ENCODE measurements at places on chromosomes 12 and 14.
A peak's percentile ranks its signal among the peaks of the same experiment; 100 is the strongest.

- DNase-seq, result peak; percentile 56
Observed at GRCh38 chr14:80047761-80048160, 163.5 kb downstream of the DIO2 start.

- DNase-seq, result no peak
Observed at GRCh38 chr14:95433094-95433478, 83.4 kb downstream of the SYNE3 start.

- peak; percentile 79 for DNase-seq
Observed at GRCh38 chr14:91138511-91139359, 24.9 kb downstream of the DGLUCY start.

GRCh38 chr12:95764848-95765247 is 25.7 kb downstream of the NTN4 start:
- no peak for DNase-seq

DNA sequence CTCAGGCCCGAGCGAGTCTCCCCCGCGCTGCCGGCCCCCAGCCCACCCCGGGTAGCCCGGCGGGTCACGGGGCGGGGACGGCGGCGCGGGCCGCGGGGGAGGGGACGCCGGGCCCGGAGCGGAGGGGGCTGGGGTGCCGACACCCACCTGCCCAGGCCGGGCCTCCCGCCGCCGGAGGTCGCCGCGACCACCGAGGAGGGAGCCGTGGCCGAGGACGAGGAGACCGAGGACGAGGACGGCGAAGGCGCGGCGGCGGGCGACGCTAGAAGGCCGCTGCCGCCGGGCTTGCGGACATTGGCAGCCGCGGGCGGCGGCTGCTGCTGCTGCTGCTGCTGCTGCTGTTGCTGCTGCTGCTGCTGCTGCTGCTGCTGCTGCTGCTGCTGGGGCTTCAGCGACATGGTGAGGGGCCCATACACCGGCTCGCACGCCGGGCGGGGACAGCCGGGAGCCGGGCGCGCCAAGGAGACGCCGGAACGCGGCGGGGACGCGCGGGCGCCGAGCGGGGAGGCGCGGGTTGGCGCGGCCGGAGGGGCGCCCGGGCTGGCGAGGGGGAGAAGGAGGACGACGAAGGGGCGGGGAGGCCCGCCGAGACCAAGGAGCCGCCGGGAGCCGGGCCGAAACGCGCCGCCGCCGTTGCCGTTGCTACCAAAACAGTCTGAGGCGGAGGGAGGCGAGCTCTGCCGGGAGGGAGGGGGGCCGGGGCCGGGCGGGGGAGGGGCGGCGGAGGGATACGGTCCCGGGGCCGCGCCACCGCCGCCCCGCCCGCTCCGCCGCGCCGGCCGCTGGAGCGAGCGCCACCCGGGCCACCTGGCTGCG is at the start of gene ATXN2:
Gene ATXN2 (minus strand): TSS at position 679 of the 816 bp plus-strand sequence. CDS start 281 bp downstream, at position 398.
- peak; percentile 95 for DNase-seq

- no peak for DNase-seq
Observed at GRCh38 chr12:78617683-78618082, 246.9 kb upstream of the SYT1 start.

- peak; percentile 81 for DNase-seq
Observed at GRCh38 chr14:24441904-24442239, 704 bp downstream of the SDR39U1 start.

- DNase-seq, result peak; percentile 100
Observed at GRCh38 chr14:91154851-91155625, 41.2 kb downstream of the DGLUCY start.

DNA sequence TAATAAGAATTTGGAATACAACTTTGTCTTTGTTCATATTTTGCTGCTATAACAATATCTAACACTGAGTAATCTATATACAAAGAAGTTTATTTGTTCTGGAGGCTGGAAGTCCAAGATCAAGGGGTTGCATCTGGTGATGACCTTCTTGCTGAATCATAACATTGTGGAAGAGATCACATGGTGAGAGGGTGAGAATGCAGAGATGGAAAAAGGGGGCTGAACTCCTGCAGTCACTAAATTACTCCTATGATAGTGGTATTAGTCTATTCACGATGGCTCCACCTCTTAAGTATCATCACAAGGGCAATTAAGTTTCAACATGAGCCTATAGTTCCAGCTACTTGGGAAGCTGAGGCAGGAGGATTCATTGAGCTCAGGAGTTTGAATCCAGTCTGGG is 4.5 kb upstream of the AKAP6 start:
- DNase-seq, result no peak

- DNase-seq, result peak; percentile 22
Observed at GRCh38 chr12:113142173-113142885, 6.8 kb upstream of the RASAL1 start.

DNA sequence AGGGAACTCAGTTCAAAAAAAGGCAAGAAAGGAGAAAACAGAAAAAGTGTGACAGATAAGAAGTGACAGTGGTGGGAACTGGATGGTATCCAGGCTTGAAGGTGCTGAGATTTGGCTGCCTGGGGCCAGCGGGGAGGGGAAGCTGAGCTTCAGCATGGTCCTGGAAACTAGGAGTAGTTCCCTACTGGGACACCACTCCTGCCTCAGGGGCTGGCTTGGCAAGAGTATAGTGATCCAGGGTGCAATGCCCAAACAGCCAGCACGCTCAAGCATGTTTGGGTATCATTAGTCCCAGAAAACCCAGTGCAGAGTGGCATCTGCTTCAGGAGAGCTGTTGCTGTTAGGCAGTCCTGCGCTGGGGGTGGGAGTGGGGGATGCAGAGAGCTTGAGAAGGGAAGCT is 49.5 kb upstream of the KTN1 start:
- no peak for DNase-seq

DNA sequence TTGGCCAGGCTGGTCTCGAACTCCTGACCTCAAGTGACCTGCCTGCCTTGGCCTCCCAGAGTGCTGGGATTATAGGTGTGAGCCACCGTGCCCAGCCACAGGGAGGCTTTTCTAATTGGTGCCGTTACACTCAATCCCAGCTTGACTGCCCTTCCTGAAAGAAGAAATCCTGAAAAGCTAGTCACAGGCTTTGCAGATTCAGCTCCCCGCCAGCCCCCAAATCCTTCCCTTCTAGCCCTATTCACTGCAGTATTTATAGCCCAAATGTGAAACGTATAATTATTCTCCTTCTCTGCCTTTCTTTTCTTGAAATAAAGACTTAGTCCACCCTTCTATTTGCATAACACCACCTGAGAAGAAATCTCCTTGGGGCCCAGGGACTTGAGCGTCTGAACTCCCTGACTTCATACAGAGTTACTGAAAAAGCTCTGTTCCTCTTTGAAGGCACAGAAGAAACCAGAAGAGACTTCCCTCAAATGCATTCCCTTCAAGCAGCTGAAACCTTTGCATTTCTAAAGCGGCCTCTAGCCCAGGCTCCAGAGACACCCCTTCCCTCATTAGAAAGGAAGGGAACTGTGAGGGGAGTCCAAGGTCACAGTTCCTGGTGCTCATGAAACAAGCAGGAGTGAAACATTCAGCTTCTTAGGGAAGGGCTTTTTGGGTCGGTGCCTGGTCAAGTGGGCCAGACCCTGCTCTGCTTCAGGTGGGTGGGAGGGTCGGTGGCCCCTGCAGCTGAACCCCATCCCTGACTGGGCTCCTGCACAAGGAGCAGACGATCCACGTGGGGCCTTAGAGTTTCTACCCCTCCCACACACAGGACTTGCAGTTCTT is 42.3 kb upstream of the BATF start:
- DNase-seq, result no peak

DNA sequence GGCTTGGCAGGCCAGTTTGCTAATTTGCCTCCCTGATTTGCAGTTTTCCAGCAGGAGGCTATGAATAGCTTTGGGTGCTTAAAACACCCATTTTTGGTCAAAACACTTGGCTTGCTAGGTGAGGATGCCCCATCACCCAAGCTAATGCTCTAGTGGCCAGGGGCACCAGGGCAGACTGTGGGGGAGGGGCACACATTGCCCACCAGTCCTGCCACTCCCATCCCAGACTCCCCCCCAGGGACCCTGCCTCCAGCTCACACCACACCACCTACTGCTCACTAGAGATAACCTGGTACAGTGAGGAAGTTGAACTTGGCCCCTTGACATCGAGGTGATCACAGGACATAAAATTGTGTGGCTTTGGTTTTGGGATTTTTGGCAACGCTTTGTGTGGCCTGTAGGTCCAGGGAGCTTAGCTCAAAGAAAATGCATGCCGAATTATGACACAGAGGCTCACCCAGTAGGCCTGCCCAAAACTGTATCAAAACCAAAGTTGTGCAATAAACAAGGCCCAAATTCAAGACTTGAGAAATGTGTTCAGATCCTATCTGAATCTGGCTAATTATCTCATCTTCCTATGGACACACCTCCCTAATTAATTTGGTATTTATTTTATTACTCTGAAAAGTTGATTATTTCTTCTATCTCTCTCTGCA is 4.3 kb downstream of the NUAK1 start:
- DNase-seq, result no peak

DNA sequence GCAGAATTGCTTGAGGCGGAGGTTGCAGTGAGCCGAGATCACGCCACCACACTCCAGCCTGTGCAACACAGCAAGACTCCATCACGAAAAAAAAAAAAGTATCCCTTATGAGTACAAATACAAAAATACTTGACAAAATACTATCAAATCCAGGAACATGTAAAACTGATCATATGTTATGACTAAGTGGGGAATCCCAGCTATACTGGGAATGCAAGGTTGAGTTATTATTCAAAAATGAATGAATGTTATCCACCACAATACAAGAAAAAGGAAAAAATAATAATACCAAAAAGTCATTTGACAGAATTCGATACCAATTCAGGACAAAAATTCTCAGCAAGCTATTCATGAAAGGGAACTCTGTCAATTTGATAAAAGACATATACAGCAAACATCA is 32.6 kb downstream of the MOK start:
- no peak for DNase-seq

DNA sequence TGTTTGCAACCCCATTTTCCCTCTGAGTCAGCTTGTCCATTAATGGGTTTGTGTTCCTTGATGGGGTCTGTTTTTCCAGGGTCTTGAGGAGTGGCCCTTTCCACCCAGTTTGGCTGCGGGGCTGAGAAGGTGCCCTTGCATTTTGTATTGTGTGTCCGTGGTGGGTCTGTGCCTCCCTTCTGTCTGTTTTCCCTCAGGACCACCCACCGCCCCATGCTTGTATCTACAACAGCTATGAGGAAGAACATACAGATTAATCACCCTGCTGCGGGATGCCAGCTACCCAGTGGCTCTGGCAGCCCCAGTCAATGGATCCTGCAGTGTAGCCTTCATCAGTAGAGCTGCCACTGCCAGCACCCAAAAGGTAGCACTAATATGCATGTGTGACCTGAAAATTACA is 235.7 kb downstream of the CACNA1C start:
- peak; percentile 89 for DNase-seq

DNA sequence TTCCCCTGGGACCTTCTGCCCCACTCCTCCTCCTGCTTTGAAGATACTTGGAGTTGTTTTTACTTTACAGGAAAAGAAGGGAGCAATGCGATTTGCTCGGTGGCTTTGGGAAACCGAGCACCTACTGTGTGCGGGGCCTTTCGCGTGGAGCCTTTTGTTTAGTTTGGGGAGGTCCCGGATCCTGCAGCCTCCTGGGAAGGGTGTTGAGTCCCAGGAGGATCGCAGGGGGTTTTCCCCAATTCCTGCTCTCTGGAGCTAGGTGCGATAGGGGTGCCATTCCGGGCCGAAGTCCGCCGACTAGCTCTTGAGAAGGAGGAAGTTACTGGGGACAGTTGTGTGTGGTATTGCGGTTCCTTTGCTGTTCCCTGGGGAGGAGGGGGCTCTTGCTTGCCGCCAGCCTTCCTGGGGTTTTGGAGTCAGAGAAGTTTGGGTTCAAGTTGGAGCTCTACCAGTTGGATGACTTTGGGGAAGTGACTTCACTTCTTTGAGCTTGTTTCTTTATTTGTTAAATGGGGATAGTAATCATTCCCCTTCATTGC is 1.1 kb downstream of the BRI3BP start:
- DNase-seq, result peak; percentile 31

DNA sequence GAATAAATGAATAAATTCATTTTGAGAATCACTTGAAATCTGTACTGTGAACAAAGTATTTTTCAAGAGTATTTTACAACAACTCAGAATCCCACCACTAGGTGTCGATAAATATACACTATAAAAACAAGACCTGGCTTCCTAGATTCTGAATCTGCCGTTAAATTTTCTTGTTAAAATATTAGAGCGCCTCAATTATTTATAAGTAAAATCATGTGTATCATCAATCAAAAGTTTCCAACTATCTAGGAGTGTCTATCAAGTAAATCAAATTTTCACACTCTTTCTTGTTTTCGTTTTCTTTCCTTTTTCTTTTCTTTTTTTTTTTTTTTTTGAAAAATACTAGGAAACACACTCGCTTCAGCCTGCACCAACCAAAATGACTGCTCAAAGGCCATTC is 179.2 kb upstream of the DCN start:
- DNase-seq, result peak; percentile 72

- no peak for DNase-seq
Observed at GRCh38 chr12:94620621-94621020, 29.7 kb downstream of the TMCC3 start.

- no peak for DNase-seq
Observed at GRCh38 chr14:91685600-91685999, 46.3 kb downstream of the CATSPERB start.

- DNase-seq, result peak; percentile 76
Observed at GRCh38 chr12:49866859-49867569, 24.1 kb upstream of the BCDIN3D start.

- peak; percentile 88 for DNase-seq
Observed at GRCh38 chr14:56555921-56556570, 23.6 kb upstream of the TMEM260 start.

DNA sequence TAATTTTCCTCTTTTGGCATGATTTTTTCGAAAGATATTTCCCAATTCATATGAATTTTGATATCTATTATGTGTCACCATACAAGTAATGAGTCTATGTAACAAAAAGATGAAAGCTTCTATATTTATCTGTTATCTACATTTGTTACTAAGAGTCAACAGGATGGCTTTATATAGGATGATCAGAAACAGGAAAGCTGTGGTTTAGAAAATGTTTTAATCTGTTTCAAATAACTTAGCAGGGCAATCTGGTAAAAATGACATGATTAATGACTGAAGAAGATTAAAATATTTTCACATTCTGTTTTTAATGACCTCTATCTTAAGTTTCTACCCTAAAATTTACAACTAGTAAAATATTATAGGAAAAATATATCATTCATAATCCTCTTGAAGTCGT is 105.8 kb downstream of the MSRB3 start:
- DNase-seq, result no peak

- no peak for DNase-seq
Observed at GRCh38 chr12:30016540-30017055, 232.9 kb upstream of the TMTC1 start.

- peak; percentile 33 for DNase-seq
Observed at GRCh38 chr14:52446355-52446754, 106.0 kb downstream of the TXNDC16 start.
